H1 (cell line): ENCODE measurements at places on chromosomes 4 and X. TPM values are rescaled to one million over a fixed set of nuclear protein-coding genes. Genes with fewer than 3 reads are reported as not detected.

FOXR2 gene
- not detected in 2 replicates for polyA plus RNA-seq

XKRX gene
- polyA plus RNA-seq: 0.70 and 0.83 TPM in 2 replicates

LUZP4 gene
- not detected in 2 replicates for polyA plus RNA-seq

BMPR1B gene
- polyA plus RNA-seq: 0.13 and 0.14 TPM in 2 replicates

SCRG1 gene
- polyA plus RNA-seq: not detected in 2 replicates

TMSB15B gene
- polyA plus RNA-seq: 6.8 and 12.1 TPM in 2 replicates

FGFR3 gene
- 9.0 and 18.6 TPM in 2 replicates for polyA plus RNA-seq

GLRA2 gene
- not detected in 2 replicates for polyA plus RNA-seq

CCDC149 gene
- 1.8 and 2.2 TPM in 2 replicates for polyA plus RNA-seq

MAGEA11 gene
- not detected in 2 replicates for polyA plus RNA-seq

SOX3 gene
- polyA plus RNA-seq: 10.4 and 19.2 TPM in 2 replicates

ACE2 gene
- polyA plus RNA-seq: 0.02 and 0.06 TPM in 2 replicates

PPP2R3B gene
- polyA plus RNA-seq: 47.6 and 80.1 TPM in 2 replicates

ZNF185 gene
- polyA plus RNA-seq: 18.6 and 20.1 TPM in 2 replicates

MGST2 gene
- 6.1 and 13.6 TPM in 2 replicates for polyA plus RNA-seq

ADGRG4 gene
- polyA plus RNA-seq: not detected in 2 replicates

SYNPO2 gene
- 0.36 and 0.50 TPM in 2 replicates for polyA plus RNA-seq

PLAC8 gene
- 0.98 and 1.7 TPM in 2 replicates for polyA plus RNA-seq

SNCA gene
- 4.8 and 8.5 TPM in 2 replicates for polyA plus RNA-seq

MRFAP1L1 gene
- 21.3 and 26.8 TPM in 2 replicates for polyA plus RNA-seq

CENPE gene
- polyA plus RNA-seq: 1.1 and 2.1 TPM in 2 replicates

PABPC5 gene
- polyA plus RNA-seq: 0.16 and 0.35 TPM in 2 replicates

ADGRL3 gene
- polyA plus RNA-seq: 3.9 and 6.6 TPM in 2 replicates

SLC9A7 gene
- polyA plus RNA-seq: 6.7 and 9.0 TPM in 2 replicates
